Vagina (tissue), 2 donors: ENCODE measurements at places on chromosomes 1 and 21. TPM values are rescaled to one million over a fixed set of nuclear protein-coding genes. Genes with fewer than 3 reads are reported as not detected.

Gene RO60
- total RNA-seq: 79.8 TPM

DNA sequence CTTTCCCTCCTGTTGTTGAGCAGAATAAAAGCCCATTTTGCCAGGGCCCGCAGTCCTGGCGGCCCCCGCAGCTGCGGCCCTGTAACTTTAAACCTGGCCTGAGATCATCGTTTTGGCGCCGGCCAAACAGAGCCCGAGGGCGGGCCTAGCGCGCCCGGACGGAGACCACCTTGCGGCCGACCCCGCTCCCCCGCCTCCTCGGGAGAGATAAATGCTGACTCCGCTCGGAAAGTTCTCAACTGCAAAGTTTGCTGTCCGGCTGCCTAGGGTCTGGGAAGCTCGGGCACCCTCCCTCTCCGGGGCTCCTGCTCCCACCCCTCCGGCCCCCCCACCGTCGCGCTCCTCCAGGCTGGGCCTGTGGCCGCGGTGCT is at the start of gene PDPN:
TSS of gene PDPN (plus strand) at position 238 of the 371 bp plus-strand sequence. CDS start 202 bp downstream, outside the sequence.
- H3K4me3 ChIP-seq: peak within 1 kb of the TSS; percentile 56
- no peaks in the 10 kb centered on the region for H3K36me3 ChIP-seq
- H3K27me3 ChIP-seq: no peaks in the 10 kb centered on the region

GRCh38 chr21:23861911-23862504 is 1745.3 kb downstream of the MRPL39 start:
- H3K27ac ChIP-seq: no peak overlapping the region
- no peaks in the 10 kb centered on the region for H3K4me1 ChIP-seq
- no peaks in the 10 kb centered on the region for H3K27me3 ChIP-seq
- no peak overlapping the region for H3K4me3 ChIP-seq

- DNase-seq: no peak
- H3K4me3 ChIP-seq: no peak overlapping the region
- peaks cover 17% of the 10 kb centered on the region for H3K4me1 ChIP-seq
- no peaks in the 10 kb centered on the region for H3K27me3 ChIP-seq
- H3K36me3 ChIP-seq: no peaks in the 10 kb centered on the region
- H3K27ac ChIP-seq: no peak overlapping the region
Observed at GRCh38 chr1:67853704-67854103, 20.4 kb upstream of the GNG12 start.

- no peaks in the 10 kb centered on the region for H3K4me1 ChIP-seq
- no peaks in the 10 kb centered on the region for H3K36me3 ChIP-seq
- DNase-seq: no peak
- H3K4me3 ChIP-seq: no peak overlapping the region
- no peaks in the 10 kb centered on the region for H3K27me3 ChIP-seq
Observed at GRCh38 chr1:58156124-58156468, 390.4 kb downstream of the OMA1 start.

DNA sequence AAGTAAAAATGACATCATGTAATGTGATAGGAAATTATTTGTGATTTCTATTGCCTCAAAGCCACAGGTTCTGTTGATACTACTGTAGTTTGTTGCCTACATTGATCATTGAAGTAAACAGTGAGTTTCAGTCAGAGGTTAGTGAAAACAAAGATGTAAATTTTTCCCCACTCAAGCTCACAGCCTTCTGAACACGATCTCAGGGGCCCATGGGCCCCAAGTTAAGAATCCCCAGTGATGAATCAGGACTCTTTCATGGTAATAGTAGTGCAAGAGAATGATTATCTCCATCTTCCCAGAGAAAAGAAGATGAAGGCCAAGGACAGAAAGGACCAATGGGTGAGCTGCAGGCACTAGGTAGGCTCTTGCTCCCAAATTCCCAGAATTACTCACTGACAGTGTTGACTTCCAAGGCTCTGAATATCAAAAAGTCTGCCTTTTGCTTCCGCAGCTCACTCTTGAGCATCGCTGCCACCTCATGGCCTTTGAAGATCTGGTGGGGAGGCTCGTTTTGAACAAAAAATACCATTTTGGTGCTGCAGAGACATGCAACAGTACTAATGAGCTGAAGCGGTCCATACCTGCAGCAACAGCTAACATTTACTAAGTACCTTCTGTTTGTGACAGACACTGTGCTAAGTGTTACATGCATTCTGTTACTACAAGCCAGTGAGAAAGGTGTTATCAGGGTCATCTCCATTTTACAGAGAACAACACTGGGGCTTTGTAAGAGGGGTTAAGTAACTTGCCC is 113.3 kb downstream of the KIAA0319L start:
- H3K4me1 ChIP-seq: no peaks in the 10 kb centered on the region
- no peak overlapping the region for H3K27ac ChIP-seq
- H3K36me3 ChIP-seq: no peaks in the 10 kb centered on the region
- no peaks in the 10 kb centered on the region for H3K27me3 ChIP-seq
- no peak for DNase-seq
- H3K4me3 ChIP-seq: no peak overlapping the region

DNA sequence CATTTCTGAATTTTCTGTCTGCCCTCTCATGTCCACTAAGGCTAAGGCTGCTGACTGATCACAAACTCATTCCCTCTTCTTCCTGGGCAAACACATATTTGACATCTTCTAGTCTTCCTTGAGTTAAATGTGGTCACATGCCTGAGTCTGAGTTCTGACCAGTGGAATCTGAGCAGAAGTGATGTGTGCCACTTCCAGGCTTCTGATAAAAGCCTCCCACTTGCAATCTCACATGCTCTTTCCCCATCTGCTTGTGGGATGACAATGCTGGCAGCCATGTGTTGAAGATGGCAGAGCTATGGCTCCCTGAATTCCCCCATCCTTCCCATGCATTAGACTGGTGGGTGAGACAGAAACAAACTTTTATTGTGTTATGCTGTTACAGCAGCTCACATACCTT is 149.9 kb upstream of the ZNF648 start:
- H3K27me3 ChIP-seq: no peaks in the 10 kb centered on the region
- H3K4me3 ChIP-seq: no peak overlapping the region
- no peaks in the 10 kb centered on the region for H3K36me3 ChIP-seq
- peaks cover 5% of the 10 kb centered on the region for H3K4me1 ChIP-seq

DNA sequence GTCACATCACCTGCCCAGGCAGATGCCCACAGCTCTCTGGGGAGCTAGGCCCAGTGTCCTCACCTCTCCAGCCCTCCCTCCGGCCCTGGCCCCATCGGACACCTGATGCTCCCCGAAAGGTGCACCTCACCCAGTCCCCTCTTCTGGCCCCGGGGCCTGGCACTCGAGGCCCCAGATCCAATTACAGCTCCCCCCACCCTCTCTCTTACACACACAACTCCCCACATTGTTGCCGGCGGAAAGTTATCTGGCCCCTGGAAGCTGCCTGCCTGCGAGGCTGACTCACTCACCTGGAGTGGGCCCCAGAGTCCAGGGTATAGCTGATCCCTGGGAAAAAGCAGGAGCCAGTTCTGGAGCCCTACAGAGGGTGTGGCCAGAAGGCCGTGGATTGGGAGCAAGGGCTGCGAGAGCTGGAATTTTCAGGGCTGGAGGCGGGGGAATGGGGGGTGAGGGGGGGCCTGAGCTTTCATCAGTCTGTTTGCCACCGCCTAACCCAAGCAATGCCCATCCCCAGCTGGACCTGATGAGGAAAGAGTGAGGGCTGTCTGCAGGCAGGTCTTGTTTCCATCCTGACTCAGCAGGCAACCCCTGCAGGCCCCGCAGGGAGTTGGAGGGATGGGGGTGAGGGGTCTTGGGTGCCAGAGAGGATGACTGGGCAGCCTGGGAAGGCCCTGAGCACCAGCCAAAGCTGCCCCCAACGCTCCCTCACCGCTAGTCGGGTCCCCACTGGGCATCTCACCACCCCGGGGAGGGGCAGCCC is 948 bp downstream of the FBXO2 start:
- no peak for DNase-seq
- H3K27ac ChIP-seq: peak overlapping the region; percentile 82
- H3K36me3 ChIP-seq: no peaks in the 10 kb centered on the region
- H3K4me3 ChIP-seq: peak overlapping the region; percentile 94
- H3K4me1 ChIP-seq: peaks cover 48% of the 10 kb centered on the region
- H3K27me3 ChIP-seq: peaks cover 9% of the 10 kb centered on the region
